ENCODE measurements at places on chromosomes 1 and 21.

DNA sequence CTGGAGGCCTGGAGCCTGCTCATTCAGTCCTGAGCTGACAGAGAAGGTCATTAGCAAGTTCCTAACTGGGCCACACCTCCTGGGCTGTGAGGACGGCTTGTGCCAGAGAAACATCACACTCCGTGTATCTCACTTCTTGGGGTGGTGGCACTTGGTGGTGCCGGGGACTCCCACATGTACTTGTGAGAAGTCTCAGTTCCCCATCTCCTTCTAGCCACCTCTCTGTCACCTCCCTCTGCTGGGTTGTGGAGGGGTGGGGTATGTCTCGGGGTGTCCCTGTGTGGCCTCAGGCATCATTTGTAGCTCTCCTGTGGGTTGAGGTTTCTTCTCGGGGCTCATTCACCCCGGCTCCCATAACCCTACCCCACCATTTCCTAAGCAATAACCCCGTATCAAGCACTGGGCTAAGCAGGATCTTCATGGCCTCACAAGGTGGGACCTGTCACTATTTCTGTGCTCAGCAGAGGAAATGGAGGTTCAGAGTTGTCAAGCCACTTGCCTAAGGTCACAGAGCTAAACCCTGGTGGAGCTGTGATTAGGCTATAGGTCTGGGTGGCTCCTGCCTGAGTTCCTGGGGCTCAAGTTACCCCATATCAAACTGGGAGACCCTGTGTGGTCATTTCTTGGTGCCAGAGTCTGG, 62.5 kb downstream of the UBIAD1 start:
- no peak for DNase-seq

DNA sequence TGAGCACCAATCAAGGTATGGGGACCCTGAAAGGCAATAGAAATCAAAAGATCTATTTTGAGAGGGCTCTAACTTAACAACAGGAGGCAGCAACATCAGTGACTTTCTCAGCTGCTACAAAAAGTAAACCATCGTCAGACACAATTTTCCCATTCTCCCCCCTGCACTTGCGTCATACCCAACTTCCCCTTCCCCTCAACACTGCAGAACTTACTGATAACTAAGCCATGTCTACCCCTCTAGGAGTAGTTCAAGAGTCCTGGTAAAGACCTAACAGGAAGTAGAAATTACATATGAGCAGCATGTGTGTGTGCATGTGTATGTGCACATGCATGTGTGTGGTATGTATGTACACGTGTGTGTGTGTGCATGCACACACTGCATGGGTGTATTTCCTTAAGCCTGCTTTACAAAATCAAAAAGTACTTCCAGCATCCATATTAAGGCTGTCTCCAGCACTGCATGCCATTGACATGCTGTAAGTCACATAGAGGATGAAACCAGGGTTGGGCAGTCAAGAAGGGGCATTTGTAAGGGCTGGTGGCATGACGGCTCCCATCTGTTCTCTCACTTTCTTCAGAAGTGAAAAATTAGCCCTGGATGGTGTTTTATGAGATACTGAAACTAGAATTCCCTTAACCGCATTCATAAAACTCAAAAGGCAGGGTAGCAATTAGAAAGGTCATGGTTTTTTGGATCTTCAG, 460.1 kb upstream of the RUNX1 start:
- no peak for DNase-seq

GRCh38 chr1:93350322-93350721, 4.6 kb downstream of the DR1 start:
- no peak for DNase-seq

- DNase-seq = no peak
Measured at GRCh38 chr1:201911826-201912571, 23.3 kb downstream of the SHISA4 start.

Data from activated CD4-positive, alpha-beta T cell treated with anti-CD3 and anti-CD28 coated beads for 24 hours (primary cell).